ENCODE measurements at places on chromosomes 5 and 9.

GRCh38 chr9:70551801-70552200 is 137.3 kb upstream of the KLF9 start:
- no peak for DNase-seq

DNA sequence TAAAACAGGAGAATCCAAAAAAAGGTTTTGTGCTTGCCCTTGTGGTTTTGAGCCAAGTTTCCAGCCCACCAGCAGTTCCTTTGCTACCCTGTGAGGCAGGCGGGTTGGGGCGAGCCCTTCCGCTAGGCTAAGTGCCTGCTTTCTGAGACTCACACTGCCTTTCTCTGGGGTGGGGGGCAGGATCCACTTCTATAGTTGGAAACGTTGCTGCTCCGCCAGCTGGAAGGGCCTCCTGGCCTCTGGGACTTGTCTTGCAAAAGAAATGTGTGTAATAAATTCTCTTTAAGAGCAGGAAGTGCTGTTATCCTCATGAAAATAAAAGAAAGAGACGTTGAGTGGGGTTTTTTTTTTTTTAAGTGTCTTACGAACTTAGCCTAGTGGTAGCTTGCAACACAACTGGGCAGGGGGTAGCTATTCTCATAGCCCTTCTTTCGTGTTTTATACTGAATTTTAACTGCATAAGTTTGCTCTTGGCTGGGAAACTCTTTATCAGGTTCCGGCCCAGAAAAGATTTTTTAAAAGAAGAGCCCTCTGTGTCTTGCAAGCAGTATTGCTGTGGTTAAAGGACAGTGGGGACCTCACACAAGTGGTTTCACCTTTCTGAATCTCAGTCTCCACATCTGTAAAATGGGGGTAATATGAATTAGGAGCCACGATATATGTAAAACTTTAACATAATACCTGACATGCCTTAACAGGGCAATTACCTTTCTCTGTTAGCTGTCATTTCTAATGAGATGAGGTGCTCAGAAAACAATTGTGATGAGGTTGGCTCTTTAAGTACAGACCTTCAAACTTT is 19.8 kb downstream of the JADE2 start:
- DNase-seq: no peak

DNA sequence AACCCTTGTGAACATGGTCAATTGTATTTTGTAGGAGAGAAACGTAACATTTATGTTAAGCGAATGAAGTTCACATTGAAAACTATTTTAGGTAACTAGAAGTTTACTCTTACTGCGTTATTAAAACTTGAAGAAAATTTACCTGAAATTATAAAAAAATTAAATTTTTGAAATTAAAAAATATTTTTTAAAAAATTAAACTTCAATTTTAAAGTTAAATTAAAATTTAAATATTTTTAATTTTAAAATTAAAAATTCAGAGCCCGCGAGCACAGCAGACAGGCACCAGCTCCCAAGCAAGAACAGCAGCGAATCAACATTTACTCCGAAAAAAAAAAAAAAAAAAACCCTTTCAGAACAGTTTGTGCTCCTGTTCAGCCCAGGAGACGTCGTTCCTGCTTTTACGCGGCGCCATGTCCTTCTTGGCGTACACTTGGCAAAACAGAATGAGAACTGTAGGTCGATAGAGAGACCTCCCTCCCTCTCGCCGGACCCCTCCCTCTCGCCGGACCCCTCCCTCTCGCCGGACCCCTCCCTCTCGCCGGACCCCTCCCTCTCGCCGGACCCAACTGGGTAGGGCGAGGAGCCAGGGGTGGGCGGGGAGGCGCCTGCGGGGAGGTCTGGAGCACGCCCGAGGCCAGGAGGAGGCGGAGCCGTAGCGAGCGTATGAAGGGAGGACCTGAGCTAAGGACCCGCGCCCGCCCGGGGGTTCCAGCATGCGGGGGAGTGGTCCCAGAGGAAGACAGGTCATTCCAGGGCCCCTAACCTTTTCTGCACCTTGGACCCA is 235.8 kb downstream of the ROR2 start:
- DNase-seq: peak; percentile 8

- DNase-seq: no peak
These were observed 4.1 kb upstream of the IARS1 start for GRCh38 chr9:92297611-92298010.

DNA sequence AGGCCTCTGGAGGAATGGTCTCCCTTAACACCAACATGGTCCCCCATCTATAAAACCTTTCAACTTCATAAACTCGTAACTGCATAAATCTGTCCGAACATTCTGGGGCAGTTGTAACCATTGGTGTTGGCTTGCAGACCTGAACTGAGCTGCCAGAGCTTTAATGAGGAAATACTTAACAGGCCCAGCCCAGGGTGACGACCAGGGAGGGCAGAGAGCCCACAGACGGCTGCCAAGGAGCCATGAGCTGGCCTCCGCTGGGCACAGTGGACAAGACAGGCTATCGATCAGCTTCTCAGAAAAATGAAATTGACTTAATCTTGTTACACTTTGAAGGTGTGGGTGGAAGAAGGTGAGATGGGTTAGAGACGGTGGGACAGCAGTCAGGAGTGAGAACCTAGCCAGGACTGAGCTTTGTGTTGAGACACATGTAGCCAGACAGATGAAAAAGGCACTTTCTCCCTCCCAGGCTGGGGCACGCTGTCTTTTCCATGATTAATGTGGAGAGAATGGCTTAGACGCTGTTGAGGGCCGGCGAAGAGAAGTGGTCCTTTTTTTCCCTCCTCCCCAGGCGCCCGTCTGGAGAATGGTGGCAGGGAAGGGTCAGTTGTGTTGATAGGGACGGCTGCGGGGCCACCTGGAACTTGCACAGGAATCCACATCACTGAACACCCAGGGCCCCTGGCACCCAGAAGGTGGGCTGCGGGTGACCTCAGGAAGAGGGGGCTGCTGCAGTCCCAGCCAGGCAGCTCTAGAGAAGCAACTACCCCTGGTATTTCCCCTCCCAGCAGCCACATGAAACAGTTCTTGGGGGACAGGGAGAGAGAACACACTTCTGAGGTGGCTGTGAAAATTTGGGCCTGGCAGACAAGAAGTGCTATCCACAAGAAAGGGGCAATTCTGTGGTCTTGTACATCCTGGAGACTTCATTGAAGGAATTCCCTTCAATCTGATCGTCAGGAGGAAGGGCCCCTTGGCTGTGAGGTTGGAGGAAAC is 27.3 kb upstream of the TCOF1 start:
- DNase-seq: no peak

DNA sequence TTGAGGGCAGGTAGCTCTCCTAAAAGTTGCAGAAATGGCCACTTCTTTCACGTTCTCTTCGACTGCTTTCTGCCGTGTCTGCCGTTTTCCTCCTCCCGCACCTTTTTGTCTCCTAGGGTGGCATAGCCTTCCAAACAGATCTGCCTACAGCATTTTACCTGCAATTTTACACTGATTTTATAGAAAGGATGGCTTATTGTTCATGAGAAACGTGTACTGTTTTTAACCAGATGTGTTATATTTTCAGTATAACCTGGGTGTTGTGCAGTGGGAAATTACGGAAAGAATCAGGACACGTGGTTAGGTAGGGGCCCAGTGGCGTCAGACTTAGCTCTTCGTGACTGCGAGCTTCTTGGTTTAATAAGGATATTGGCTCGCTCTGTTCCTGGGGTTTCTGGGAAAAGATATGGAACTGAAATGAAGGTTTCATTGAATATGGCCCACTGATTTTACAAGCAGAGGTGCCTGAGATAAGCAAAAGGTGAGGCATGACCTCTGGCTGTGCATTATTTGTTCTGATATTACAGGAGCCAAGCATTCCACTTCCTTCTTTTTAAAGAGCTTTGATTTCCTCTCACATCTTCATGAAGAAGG is 43.7 kb upstream of the PRSS3 start:
- DNase-seq: no peak

GRCh38 chr9:136307215-136307750 is 3.4 kb upstream of the CCDC187 start:
- DNase-seq: no peak

GRCh38 chr5:56212130-56212879 is 20.8 kb downstream of the ANKRD55 start:
- no peak for DNase-seq

GRCh38 chr5:74767579-74767913 is 497 bp downstream of the NSA2 start:
- DNase-seq: no peak

DNA sequence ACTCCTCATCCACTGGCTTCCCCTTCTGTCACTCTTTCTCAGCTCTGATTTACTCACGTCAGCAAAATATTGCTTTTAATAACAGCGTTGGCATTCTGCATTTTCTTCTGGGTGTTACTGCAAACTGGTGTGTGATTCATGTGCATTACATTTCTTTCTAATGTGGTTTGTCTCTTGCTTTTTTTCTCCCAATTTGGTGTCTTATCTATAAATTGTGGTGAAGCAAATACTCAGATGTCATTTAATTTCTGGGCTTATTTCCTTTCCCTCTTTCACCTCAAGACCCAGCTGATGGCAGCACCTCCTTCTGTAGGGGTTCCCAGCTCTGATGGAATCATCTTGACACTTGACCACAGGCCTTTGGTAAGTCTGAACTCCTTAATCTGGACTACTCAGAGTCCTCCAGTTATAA is 180.7 kb upstream of the ZNF618 start:
- peak; percentile 41 for DNase-seq

DNA sequence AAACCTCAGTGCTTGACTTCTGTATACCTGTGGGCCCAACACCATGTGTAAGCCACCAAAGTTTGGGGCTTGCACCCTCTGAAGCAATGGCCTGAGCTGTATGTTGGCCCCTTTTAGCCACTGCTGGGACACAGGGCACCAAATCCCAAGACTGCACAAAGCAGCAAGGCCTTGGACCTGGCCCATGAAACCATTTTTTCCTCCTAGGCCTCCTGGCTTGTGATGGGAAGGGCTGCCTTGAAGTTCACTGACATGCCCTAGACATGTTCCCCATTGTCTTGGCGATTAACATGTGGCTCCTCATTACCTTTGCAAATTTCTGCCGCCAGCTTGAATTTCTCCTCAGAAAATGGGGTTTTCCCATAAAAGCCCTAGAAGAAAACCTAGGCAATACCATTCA is 345.5 kb downstream of the MLLT3 start:
- no peak for DNase-seq

- DNase-seq: no peak
These were observed 439.6 kb downstream of the CSNK1G3 start for GRCh38 chr5:123951582-123951977.

DNA sequence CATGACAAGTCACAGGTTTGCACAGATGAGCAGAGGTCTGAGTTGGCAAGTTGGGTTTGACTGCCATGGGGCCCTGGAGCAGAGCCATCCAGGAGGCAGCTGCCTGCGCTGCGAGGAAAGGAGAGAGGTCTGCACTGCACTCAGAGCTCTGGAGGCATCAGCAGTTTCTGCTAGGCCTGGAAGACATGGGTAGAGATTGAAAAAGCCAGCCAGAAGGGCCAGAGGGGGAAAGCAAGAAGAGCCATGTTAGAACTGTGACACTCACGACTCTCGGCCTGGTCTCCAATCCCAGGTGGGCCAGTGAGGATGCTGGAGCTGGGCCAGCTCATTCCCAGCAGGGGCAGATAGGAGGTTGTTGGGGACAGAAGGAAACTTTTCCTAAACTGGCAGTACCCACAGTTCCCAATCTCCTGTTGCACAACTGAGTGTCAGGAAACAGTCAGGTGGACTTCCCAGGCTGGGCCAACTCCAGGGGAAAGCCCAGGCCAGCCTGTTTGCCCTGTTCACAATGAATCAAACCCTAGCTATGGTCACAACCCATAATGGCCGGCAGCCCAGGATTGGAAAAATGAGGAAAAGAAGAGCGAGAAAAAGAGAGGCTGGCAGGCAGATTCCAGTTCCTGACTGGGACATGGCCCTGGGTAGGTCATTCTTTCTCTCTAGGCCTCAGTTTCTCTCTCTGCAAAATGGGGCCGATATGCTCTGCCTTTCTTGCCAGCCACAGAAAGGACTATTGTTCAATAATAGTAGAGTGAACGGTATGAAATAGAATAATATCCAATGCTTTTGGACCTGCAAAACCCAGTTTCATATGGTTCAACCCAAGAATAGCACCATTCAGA is 7.8 kb upstream of the ORM1 start:
- DNase-seq: no peak

DNA sequence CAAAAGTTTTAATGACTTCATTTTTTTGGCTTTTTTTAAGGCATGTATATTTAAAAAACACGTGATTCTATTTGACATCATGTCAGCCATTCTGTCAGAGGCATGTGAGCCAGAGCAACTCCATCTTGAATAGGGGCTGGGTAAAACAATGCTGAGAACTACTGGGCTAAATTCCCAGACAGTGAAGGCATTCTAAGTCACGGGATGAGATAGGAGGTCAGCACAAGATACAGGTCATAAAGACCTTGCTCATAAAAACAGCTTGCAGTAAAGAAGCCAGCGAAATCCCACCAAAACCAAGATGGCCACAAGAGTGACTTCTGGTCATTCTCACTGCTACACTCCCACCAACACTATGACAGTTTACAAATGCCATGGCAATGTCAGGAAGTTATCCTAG is 1000.6 kb upstream of the DMAC1 start:
- no peak for DNase-seq

DNA sequence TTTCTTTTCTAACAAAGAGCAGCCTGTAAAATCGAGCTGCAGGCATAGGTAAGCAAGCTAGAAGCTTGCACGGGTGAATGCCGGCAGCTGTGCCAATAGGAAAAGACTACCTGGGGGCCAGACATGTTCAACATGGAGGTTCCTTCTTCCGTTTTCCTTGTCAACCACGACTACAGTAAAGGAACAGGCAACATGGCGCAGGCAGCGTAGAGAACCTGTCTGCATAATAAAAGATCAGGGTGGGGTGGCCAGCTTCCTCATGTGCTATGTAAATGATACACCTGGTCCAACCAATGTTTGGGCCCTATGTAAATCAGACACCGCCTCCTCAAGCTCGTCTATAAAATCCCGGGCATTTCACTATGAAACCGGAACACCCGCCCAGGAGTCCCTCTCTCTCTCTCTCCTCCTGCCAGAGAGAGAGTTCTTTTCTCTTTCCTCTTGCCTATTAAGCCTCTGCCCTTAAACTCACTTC is 103.8 kb upstream of the LIFR start:
- no peak for DNase-seq

DNA sequence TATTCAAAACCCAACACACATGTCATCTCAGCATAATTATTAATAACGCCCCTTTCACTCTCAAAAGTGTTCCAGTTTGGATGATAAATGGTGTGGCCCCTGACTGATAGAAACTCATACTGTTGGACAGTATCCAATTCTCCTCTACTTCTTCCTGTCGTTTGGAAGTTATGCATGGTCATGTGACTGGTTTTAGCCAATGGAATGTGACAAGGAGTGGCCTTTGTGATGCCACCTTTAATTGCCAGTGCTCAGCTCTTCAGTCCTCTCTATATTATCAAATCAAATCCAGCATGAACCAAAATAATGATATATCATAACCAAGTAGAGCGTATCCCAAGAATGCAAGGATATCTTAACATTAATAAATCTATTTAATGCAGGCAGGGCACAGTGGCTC is 117.8 kb upstream of the SPIN1 start:
- no peak for DNase-seq

GRCh38 chr5:139422307-139422893 is 16.9 kb downstream of the DNAJC18 start:
- peak; percentile 55 for DNase-seq

Data from CD4-positive, alpha-beta T cell (primary cell).